Stimulated activated CD4-positive, alpha-beta T cell treated with anti-CD3 and anti-CD28 coated beads, Interleukin-15, amount 100 ng/mL, for 1 hour (primary cell): ENCODE measurements at places on chromosomes 6 and 20.

DNA sequence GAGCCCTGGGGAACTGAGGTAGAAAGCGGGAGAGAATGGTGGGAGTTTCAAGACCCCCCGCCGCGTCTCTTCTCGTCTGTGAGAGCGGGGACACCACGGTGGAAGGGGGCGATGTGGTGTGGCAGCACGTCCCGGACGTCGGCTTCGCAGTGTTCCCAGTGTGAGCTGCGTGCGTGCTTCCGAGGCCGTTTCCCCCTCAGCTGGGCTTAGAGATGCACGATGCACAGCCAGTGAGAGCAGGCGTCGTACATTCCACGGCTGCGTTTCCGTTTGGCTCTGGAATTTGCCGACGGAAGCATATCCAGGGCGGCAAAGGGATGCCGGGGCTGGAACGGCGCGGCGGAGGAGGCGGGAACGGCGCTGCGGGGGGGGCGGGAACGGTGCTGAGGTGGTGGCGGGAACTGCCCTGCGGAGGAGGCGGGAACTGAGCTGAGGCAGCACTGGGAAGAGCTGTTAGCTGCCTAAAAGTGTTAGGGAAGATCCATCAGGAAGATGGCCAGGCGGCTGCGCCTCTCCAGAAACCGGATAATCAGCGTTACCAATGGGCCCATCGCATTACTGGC is 37.7 kb downstream of the KIF25 start:
- DNase-seq: no peak

DNA sequence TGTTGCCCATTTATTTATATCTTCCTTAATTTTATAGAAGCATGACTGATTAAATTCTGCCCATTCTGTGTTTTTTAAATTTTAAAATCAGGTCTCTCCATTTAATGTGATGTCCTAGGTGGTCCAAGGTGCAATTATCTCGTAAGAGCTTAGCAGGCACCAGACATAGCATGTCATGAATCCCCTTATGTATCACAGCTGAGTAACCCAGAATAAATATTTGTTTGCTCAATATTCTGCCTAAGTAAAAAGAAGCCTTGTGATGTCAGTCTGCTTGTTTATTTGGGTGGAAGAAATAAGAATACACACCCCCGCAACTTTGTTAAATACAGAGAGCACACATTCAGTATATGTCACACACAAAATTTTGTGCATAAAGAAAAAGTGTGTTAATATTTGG is 211.3 kb downstream of the FARS2 start:
- no peak for DNase-seq

GRCh38 chr6:170226647-170227046 is 64.2 kb downstream of the DLL1 start:
- DNase-seq: no peak

DNA sequence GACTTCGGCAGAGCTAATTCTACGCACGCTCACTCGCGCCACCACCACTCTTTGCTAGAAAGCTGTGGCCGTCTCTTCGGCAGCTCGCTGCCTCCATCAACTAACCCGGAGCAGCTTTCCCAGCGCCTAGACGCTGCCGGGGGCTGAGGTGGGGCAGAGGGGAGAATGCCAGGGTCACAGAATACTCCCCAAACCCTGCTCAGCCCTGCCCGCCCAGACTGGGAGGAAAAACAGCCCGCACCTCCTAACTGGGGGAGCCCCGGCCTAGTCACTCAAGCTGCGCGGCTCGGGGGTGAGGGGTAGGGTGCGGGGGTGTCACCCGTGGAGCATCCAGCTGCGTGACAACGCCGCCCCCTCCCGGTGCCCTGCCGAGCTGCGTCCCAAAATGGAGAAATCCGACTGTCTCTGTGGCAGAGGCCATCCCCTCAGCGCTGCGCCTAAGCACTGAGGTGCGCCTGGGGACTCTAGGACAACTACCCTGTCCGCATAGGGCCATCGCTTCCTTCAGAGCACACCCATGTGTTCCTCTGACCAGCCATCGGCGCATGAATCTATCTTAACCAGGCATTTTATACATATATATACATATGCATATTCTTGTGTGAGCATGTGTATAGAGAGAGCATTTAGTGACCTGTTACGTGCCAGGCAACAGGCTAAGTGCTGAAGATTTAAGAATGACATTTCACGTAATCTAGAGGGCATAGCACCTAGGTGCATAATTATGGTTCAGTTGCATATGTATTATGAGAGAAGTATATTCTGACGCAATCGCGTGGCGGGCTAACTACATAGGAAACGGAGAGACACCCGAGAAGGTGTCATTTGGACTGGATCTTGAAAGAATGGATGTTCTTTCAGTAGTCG is 1.5 kb upstream of the TENT5A start:
- peak; percentile 82 for DNase-seq

GRCh38 chr6:109105681-109106080 is 10.4 kb downstream of the CEP57L1 start:
- DNase-seq: no peak

DNA sequence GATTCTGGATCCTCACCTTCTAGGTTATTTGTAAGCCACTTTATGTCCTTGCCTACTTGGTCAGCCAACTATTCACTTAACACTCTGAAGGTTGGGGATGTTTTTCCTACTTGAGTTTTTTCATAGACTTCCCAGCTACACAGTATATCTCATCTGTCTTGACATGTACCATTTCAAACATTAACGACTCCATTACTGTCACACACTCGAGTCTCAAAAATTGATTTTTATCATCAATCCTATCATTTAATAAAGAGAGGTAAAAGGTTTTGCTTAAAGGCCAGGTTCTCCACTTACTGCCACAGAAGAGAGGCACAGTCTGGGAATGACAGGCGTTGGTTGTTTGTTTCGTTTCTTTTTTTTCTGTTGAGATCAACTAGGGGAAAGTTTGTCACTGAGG is 38.2 kb upstream of the LAMP5 start:
- DNase-seq: no peak

DNA sequence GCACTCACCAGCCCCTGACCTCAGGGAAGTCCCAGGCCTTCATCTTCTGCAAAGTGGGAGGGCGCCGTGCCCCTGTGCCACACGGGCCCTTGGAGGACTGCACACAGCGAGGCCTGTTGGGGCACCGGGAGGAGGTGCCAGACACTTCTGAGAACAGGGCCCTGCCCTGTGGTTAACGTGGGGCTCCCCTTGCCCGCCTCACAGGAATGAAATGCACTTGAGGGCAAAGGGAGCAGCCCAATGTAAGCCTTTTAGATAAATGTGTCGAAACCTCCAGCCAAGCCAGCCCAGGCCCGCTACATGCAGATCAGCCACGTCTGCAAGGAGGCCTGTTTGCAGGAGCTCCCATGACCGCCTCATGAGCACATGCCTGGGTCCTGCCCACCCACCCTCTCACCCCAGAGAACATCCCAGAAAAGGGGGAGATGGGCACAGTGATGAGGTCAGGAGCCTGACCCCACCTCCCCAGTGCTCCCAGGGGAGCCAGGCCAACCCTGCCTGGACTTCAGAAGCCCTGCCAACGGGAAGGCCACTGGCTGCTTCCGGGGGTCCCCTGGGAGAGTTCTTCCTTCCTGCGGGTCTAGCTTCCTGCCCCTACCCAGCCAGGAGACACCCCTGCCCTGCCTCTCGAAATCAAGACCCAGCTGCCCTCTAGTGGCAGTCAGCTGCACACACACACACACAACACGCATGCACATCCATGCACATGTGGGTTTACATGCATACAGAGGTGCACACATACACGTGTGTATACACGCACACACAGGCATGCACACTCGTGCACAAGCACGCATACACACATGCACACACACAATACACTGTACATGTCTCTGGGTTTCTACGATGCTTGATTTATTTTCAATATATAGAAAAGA is 178.7 kb downstream of the TAF4 start:
- DNase-seq: no peak

- no peak for DNase-seq
Measured at GRCh38 chr6:115835314-115835713, 225.4 kb downstream of the FRK start.

DNA sequence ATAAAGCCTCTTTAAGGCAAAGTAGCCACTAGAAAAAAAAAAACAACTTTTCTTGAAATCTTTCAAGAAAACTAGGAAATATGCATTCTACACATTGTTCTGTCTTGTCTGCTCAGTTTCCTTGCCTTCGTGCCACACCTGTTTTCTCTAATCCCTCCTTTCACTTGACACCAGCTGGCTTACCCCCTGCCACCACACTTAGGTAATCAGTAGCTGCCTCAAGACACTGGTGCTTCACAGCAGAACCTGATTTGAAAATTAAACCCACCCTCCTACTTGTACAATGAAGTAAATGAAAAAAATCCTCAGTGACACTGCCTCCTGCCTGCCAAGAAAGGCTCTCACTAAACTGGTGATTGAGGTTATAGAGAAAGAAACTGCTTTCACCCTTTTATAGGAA is 45.8 kb upstream of the SCML4 start:
- DNase-seq: no peak

- no peak for DNase-seq
Measured at GRCh38 chr6:143700684-143701348, 23.1 kb downstream of the PHACTR2 start.

DNA sequence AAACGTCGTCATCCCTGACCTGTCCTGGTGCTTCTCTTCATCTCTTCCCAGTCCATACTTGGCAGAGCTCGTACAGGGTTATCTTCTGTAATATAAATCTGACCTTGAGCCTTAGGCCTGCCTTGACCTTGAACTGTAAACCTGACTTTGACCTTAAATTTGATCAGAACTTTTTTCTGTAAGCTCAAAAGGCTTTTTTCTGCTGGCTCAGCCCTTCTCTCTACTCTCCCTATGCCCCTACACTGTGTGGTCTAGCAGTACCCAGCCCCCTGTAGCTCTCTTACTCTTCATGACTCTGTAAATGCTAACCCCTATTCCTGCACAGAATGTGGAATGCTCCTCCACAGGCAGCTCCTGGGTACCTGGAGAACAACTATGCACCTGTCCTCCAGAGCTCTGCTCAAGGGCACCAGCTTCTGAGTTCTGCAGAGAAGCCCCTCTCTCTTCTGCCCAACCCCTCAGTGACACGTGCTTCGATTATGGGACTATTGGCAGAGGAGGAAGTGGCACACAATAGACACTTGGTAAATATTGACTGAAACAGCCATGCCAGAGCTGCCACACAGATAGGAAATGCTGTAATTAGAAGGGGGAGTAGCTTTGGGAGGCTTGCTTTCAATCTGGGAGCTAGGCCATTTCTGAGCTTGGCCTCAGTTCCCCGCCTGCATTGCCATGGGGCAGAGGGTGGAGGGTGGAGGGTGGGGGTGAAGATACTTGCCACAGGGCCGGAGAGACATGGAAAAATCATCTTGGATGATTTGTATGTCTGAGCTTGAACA is 15.4 kb downstream of the SNPH start:
- no peak for DNase-seq

- no peak for DNase-seq
Measured at GRCh38 chr20:53737396-53738038, 143.9 kb upstream of the ZNF217 start.

GRCh38 chr20:32911355-32911754 is 52.6 kb downstream of the EFCAB8 start:
- DNase-seq: no peak

DNA sequence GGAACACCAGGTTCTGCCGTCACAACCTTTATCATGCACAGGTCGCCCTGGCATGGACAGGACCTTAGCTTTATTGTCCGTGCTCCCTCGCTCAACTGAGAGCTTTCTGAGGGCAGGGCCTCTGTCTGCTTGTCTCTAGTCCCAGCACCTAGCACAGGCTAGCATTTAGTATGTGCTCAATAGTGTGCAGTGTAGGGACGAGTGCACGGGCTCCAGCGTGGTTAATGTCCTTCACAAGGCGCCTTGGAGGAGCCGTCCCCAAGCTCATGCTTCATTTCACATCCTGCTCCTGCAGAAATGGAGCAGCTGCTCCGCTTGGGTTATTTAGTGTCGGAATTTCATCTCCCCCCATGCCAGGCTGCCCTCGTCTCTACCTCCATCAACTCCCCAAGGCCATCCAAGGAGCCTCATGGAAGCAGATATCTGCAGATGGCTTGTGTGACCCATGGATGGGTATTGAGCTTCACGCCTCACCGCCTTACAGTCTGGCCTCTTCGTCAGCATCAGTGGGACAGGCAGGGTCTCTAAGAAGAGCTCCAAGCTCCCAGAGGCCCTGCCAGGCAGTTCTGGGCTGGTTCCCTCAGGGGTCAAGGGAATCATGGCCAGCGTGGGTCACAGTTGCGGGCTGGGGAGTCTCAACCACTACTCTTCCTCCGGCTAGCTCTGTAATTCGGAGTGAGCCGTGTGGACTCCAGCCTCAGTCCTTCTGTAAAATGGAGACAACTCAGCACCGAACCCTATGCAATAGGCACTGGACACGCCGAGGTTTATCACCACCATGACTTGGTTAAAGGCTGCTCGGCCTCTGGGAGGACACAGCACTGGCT is 60.8 kb upstream of the APCDD1L start:
- no peak for DNase-seq

DNA sequence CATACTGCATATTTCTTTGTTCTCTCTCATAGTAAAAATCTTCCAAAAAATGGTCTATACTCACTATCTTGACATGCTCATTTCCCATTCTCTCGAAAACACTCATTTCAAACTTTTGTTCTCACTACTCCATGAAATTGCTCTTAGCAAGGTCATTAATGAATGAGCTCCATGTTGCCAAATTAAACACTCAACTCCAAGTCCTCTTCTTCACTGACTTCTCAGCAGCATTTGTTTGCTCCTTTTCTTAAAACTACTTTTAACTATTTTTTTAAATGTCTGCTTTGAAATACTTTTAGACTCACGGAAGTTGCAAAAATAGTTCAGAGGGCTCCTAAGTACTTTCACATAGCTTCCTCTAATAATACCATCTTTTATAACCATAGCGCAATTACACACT is 274.0 kb upstream of the PREP start:
- DNase-seq: no peak

DNA sequence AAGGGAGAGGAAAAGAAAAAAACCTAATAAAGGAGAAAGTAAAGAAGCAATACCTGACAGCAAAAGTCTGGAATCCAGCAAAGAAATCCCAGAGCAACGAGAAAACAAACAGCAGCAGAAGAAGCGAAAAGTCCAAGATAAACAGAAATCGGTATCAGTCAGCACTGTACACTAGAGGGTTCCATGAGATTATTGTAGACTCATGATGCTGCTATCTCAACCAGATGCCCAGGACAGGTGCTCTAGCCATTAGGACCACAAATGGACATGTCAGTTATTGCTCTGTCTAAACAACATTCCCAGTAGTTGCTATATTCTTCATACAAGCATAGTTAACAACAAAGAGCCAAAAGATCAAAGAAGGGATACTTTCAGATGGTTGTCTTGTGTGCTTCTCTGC is 70.8 kb upstream of the RNF146 start:
- DNase-seq: no peak

GRCh38 chr6:158158748-158159147 is 9.3 kb downstream of the SERAC1 start:
- no peak for DNase-seq

DNA sequence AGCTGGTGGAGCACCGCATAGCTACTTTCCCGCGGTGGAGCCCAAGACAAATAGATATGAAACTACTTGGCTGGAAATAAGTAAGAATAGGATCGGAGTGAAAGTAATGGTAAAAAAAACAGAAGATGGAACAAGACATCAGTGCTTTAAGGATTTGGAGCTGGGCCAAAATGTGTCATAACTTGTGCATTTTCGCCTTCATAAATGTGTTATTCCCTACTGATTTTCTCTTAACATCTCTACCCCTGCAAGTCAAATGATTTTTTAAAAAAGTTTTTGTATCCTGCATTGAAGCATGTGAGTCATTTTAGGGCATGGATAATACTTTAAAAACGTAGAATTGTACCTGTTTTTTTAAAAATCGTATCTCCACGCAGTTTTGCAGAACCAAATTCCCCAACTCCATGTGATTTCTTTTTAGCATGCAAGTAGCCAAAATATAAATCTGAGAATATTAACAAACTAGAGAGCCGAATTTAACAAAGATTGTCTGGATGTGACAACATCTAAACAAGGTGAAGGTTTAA is 882 bp upstream of the FAM184A start:
- no peak for DNase-seq

- DNase-seq: no peak
Measured at GRCh38 chr20:31894980-31895675, 24.7 kb downstream of the TTLL9 start.
